ENCODE measurements at places on chromosomes 5 and 9. TPM values are rescaled to one million over a fixed set of nuclear protein-coding genes. Genes with fewer than 3 reads are reported as not detected.

The DDX4 gene
- total RNA-seq, result 0.09 TPM

The SEMA5A gene
- 0.62 TPM for total RNA-seq

The PSAT1 gene
- 67.6 TPM for total RNA-seq

- peaks cover 6% of the 10 kb centered on the region for H3K4me1 ChIP-seq
- no peak overlapping the region for H3K27ac ChIP-seq
- DNase-seq, result no peak
- no peaks in the 10 kb centered on the region for H3K27me3 ChIP-seq
These were observed 18.5 kb downstream of the FOCAD start for GRCh38 chr9:20702570-20702969.

- no peak overlapping the region for H3K27ac ChIP-seq
- H3K27me3 ChIP-seq, result no peaks in the 10 kb centered on the region
- no peak overlapping the region for H3K4me3 ChIP-seq
- DNase-seq, result no peak
- H3K4me1 ChIP-seq, result no peaks in the 10 kb centered on the region
These were observed 494.2 kb upstream of the KLF4 start for GRCh38 chr9:107983762-107984161.

- DNase-seq, result no peak
- H3K4me1 ChIP-seq, result peaks cover 31% of the 10 kb centered on the region
- peak overlapping the region; percentile 2 for H3K4me3 ChIP-seq
- H3K27ac ChIP-seq, result peak overlapping the region; percentile 81
These were observed 399.1 kb downstream of the MAN2A1 start for GRCh38 chr5:110088676-110089436.

DNA sequence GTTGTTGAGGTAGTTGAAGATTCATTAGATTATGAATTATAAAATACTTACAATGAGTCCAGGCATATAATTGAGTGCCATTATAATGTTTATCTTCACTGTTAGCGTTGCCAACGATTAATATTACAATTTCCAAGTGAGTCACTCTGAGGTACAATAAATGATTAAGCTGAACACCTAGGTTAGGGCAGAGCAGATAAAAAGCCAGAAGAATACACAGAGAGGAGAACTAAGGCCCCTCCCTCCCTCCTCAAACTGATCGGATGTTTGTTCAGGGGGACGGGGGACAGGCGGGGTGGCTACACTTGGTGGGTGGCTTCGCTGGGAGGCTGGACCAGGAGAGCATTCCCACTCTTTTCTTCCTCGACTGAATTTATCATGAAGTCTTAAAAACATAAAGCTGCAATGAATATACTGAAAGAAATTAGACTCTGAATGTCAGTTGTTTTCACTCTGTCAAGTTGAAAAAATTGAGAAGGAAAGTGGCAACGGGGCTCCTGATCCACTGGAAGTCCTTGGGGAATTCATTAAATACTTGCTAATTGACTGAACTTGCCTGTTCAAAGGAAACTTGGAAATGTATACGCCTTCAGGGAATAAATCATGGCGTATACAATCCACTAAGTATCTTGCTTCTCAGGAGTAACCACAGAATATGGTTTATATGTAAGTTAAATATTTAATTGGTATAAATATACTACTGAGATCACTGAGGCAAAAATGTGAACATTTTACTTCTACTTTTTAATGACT lies 198.1 kb downstream of the TSSK1B start:
- H3K36me3 ChIP-seq, result no peaks in the 10 kb centered on the region
- H3K4me1 ChIP-seq, result no peaks in the 10 kb centered on the region
- peaks cover 42% of the 10 kb centered on the region for H3K27me3 ChIP-seq
- no peak overlapping the region for H3K27ac ChIP-seq
- H3K4me3 ChIP-seq, result no peak overlapping the region

The RNF183 gene
- not detected for total RNA-seq

DNA sequence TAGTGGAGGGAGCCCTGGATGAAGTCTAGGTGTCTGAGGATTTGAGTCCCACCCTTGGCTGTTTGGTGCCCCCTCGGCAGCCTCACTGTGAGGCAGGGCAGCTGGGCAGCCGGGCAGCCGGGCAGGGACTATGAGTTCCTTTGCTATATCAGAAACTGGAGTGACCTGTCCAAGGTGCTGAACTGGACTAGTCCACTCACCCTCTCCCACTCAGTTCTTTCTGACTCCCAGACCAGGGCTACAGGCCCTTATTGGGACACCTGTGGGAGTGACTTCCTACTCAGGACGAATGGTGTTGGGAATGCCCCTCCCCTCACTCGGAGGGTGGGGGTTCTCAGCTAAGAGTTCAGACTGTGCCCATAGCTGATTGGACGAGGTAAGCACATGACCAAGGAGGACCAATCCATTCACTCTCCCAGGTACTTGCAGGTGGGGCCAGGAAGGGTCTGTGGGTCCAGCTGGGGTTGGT lies 34.1 kb upstream of the RAPGEF1 start:
- peak; percentile 15 for DNase-seq
- no peak overlapping the region for H3K27ac ChIP-seq
- no peaks in the 10 kb centered on the region for H3K4me1 ChIP-seq
- H3K4me3 ChIP-seq, result no peak overlapping the region
- H3K27me3 ChIP-seq, result peaks cover 9% of the 10 kb centered on the region
- H3K36me3 ChIP-seq, result no peaks in the 10 kb centered on the region

The IFNA4 gene
- not detected for total RNA-seq

DNA sequence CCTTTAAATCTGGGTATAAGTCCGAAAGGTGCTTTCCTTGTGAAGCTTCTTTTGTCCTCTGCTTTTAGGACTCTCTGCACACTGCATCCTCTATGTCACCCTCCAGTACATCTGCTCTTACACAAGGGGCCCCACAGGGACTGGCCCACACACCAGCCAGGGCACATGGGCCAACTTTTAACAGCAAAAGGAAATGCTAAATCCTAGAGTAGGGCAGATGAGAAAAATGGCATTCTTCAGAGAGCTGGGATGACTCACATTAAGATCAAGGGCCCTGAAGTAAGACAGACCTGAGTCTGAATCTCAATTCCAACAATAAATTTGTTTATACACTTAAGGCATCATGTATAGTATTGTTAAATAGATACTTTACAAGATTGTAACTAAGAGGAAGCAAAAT lies 40.3 kb upstream of the CDKN2B start:
- no peak overlapping the region for H3K27ac ChIP-seq
- no peak overlapping the region for H3K4me3 ChIP-seq
- H3K36me3 ChIP-seq, result no peaks in the 10 kb centered on the region
- H3K4me1 ChIP-seq, result peaks cover 50% of the 10 kb centered on the region
- H3K27me3 ChIP-seq, result peaks cover 29% of the 10 kb centered on the region

DNA sequence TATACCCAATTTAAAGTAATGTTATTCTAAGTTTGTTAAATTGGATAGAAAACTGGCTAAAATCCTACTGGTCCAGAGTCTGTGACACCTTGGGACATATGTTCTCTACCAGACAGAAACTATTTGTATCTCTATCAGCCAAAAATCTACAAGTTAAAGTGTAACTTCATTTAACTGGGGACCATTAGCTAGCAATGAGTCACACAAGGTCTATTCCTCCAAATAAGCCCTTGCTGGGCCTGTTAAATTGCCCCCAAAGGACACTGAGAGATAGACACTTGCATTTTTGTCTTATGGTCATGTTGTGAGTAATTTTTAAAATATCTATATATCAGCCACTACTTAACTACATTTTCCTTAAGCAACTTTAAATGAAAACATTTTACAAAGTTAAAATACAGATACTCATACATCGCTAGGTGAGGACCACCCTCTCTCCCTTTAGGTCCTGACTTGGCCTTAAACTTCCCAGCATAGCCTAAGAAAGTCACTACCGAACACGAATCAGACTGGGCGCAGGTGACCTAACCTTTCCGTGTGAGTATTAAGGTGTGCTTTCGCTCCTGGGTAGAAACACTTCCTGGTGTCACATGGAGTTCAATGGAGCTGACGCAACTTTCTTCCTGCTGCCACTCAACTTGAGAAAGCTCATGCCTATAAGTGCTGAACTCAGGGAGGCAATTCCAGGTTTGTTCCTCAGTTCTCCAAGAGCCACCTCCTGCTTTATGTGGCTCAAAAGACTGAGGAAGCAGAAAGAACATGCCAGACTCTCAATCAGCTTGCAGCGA lies 249.1 kb downstream of the DIRAS2 start:
- H3K4me3 ChIP-seq, result no peak overlapping the region
- H3K36me3 ChIP-seq, result no peaks in the 10 kb centered on the region
- no peak overlapping the region for H3K27ac ChIP-seq
- DNase-seq, result no peak

- peaks cover 84% of the 10 kb centered on the region for H3K27me3 ChIP-seq
- peak within 1 kb of the TSS; percentile 58 for H3K4me3 ChIP-seq
- DNase-seq, result peak; percentile 11
- H3K27ac ChIP-seq, result no peak within 1 kb of the TSS
- H3K4me1 ChIP-seq, result peaks cover 20% of the 10 kb centered on the region
These were observed at the start of gene CDO1 for GRCh38 chr5:115816226-115817081. Gene CDO1 (minus strand): TSS chr5:115816659. CDS start chr5:115816397, 262 bp downstream.

- H3K27ac ChIP-seq, result no peak overlapping the region
- no peaks in the 10 kb centered on the region for H3K4me1 ChIP-seq
- peaks cover 59% of the 10 kb centered on the region for H3K36me3 ChIP-seq
- DNase-seq, result no peak
- H3K4me3 ChIP-seq, result no peak overlapping the region
- no peaks in the 10 kb centered on the region for H3K27me3 ChIP-seq
These were observed 36.2 kb downstream of the TARS1 start for GRCh38 chr5:33476992-33477391.

GRCh38 chr5:79694652-79695051 lies 5.0 kb downstream of the CMYA5 start:
- H3K4me1 ChIP-seq, result peaks cover 15% of the 10 kb centered on the region
- H3K27ac ChIP-seq, result no peak overlapping the region
- no peak overlapping the region for H3K4me3 ChIP-seq

DNA sequence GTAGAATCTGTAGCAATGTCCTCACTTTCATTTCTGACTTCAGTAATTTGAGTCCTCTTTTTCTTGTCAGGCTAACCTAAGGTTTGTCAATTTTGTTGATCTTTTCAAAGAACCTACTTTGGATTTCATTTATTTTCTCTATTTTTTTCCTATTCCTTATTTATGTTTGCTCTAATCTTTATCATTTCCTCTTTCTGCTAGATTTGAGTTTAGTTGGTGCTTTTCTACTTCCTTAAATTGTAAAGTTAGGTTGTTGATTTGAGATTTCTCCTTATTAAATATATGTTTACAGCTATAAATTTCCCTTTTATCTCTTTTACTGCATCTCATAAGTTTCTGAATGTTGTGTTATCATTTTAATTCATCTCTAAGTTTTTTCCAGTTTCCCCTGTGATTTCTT lies 75.1 kb upstream of the FAM120A start:
- no peak overlapping the region for H3K27ac ChIP-seq
- peaks cover 32% of the 10 kb centered on the region for H3K27me3 ChIP-seq
- DNase-seq, result no peak
- H3K4me1 ChIP-seq, result peaks cover 4% of the 10 kb centered on the region

The TMEM203 gene
- 34.9 TPM for total RNA-seq

- no peak for DNase-seq
- H3K36me3 ChIP-seq, result no peaks in the 10 kb centered on the region
- no peak overlapping the region for H3K27ac ChIP-seq
- H3K4me1 ChIP-seq, result peaks cover 10% of the 10 kb centered on the region
- H3K27me3 ChIP-seq, result peaks cover 67% of the 10 kb centered on the region
These were observed 4.2 kb upstream of the SOWAHA start for GRCh38 chr5:132808866-132809265.

The GLRA1 gene
- total RNA-seq, result not detected

DNA sequence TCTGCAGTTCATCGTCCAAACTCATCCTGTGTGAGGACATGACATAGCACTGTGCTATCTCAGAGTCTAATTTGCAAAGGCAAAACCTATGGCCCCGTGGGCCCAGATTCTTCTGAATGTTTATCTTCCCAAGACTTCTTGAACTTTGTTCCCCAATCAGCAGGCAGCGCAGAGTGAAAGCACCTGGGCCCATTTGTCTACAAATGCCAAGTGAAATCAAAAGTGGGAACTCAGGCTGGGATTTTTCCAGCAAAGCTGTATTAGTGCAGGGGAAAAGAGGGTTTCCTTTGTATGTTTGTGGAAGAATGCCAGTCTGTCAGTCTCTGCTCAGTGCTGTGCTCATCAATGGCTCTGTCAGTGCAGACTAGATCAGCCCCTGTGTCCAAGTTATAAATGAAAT lies 55.8 kb downstream of the FOXD1 start:
- no peak overlapping the region for H3K4me3 ChIP-seq
- peaks cover 47% of the 10 kb centered on the region for H3K27me3 ChIP-seq
- peaks cover 9% of the 10 kb centered on the region for H3K4me1 ChIP-seq
- H3K27ac ChIP-seq, result no peak overlapping the region

GRCh38 chr9:33946779-33947535 lies 101.7 kb downstream of the UBAP2 start:
- no peak overlapping the region for H3K27ac ChIP-seq
- H3K27me3 ChIP-seq, result no peaks in the 10 kb centered on the region
- H3K4me1 ChIP-seq, result no peaks in the 10 kb centered on the region
- no peak overlapping the region for H3K4me3 ChIP-seq
- no peak for DNase-seq

The NUTM2F gene
- total RNA-seq, result not detected

DNA sequence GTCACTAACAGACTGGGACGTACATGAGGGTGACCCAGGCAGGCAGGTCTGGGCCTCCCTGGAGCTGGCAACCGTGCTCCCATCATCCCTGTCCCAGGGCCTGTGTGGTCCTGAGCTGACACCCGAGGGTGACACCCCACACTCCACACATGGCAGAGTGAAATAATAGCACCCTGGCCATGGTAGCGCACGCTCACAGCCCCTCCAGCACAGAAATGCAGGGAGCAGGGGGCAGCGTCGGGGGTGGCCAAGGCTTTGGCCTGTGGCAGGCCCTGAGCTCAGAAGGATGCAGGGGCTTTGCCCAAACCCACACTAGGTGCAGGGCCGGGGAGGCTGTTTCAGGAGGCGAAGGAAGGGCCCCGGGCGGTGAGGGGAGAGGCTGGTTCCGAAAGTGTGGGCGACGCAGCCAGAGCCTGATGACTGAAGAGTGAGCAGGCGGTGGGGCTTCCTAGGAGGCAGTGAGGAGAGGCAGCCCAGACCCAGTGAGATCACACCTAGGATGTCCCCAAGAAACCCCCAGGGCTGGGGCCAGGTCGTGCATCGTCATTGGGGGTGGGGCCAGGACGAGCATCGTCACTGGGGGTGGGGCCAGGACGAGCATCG lies 12.9 kb downstream of the OR2V2 start:
- H3K36me3 ChIP-seq, result no peaks in the 10 kb centered on the region
- peak overlapping the region; percentile 57 for H3K4me3 ChIP-seq
- DNase-seq, result peak; percentile 64
- peaks cover 29% of the 10 kb centered on the region for H3K4me1 ChIP-seq
- peaks cover 7% of the 10 kb centered on the region for H3K27me3 ChIP-seq

DNA sequence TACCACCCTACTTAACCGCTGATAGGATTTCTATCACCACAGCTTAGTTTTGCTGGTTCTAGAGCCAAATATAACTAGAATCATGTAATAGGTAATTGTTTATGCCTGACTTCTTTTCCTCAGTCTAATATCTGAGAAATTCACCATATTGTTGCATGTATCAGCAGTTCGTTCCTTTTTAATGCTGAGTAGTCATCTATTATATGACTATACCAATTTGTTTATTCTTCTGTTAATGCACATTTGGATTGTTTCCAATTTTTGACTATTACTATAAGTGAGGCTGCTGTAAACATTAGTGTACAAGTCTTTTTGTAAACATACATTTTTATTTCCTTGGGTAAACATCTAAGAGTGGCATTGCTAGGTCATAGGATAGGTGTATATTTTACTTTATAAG lies 25.9 kb downstream of the CSNK1G3 start:
- no peak overlapping the region for H3K4me3 ChIP-seq
- H3K36me3 ChIP-seq, result no peaks in the 10 kb centered on the region

- no peak overlapping the region for H3K4me3 ChIP-seq
- no peak overlapping the region for H3K27ac ChIP-seq
- H3K36me3 ChIP-seq, result no peaks in the 10 kb centered on the region
- DNase-seq, result no peak
- H3K4me1 ChIP-seq, result no peaks in the 10 kb centered on the region
These were observed 25.4 kb upstream of the ALDOB start for GRCh38 chr9:101460965-101461364.

The GFRA3 gene
- total RNA-seq, result 0.32 TPM
